Activated CD8-positive, alpha-beta memory T cell treated with anti-CD3 and anti-CD28 coated beads, Interleukin-2, amount 10 ng/mL, durations not matched to agents 7 days and 5 days (primary cell): ENCODE measurements at places on chromosomes 6 and 20. TPM values are rescaled to one million over a fixed set of nuclear protein-coding genes. Genes with fewer than 3 reads are reported as not detected.

Gene TRIM10
- not detected for total RNA-seq

Gene ATP5F1E
- total RNA-seq: 80.8 TPM

Gene TRIM15
- total RNA-seq: not detected

Gene NOX3
- not detected for total RNA-seq

Gene KCNG1
- total RNA-seq: not detected

Gene ANKRD66
- not detected for total RNA-seq

Gene SLC32A1
- total RNA-seq: not detected

Gene FBXL4
- 10.8 TPM for total RNA-seq

Gene PGBD1
- 4.2 TPM for total RNA-seq

Gene ELOVL4
- total RNA-seq: 2.1 TPM

Gene C20orf141
- total RNA-seq: not detected

Gene GNL1
- 64.0 TPM for total RNA-seq

Gene BACH2
- 21.5 TPM for total RNA-seq

Gene HLA-DQB1
- 72.9 TPM for total RNA-seq

Gene CASP8AP2
- 34.7 TPM for total RNA-seq

Gene PNLDC1
- total RNA-seq: 1.4 TPM

Gene DNMT3B
- 3.3 TPM for total RNA-seq

Gene FAM217A
- not detected for total RNA-seq

Gene KIAA0408
- 9.9 TPM for total RNA-seq

Gene MOG
- total RNA-seq: not detected

Gene TTLL9
- total RNA-seq: not detected

Gene ENPP3
- 0.93 TPM for total RNA-seq

Gene KCNK16
- total RNA-seq: not detected

Gene PTGIS
- total RNA-seq: 15.1 TPM

Gene RNGTT
- total RNA-seq: 19.9 TPM

Gene GRM4
- not detected for total RNA-seq

Gene CYP24A1
- total RNA-seq: not detected

Gene HRH3
- total RNA-seq: not detected

Gene TCP11
- total RNA-seq: not detected

Gene TCF21
- total RNA-seq: not detected

Gene MLN
- total RNA-seq: not detected

Gene COX4I2
- total RNA-seq: not detected

Gene RHAG
- not detected for total RNA-seq

Gene AKAP12
- 0.75 TPM for total RNA-seq

Gene BTN1A1
- total RNA-seq: not detected

Gene SLC16A10
- total RNA-seq: 2.4 TPM

Gene CCM2L
- not detected for total RNA-seq

Gene SEL1L2
- total RNA-seq: not detected

Gene NMBR
- not detected for total RNA-seq

Gene MEP1A
- not detected for total RNA-seq
